Hematopoietic multipotent progenitor cell treated with erythropoietin and hydrocortisone succinate and interleukin-3 and kit ligand, for 8 days (in vitro differentiated cells): ENCODE measurements at places on chromosomes 12 and 14.
A peak's percentile ranks its signal among the peaks of the same experiment; 100 is the strongest.

DNA sequence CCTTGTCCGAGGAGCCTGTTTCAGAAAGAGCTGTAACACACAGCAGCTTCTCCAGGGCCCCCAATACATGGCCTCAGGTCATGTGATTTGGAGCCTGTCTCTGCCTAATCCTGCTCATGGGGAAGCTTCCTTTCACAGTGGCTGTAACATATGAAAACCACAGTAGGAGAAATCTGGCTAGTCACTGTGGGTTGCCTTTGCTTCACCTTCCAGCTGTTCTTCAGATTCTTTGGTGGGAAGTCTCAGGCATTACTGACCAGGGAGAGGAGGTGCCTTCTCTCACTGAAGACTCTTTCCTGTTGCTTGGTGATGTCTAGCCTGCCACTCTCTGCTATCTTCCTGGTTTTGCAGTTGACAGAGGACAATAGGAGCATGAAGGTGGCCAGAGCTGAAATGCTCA is 350.6 kb downstream of the DPF3 start:
- no peak for DNase-seq

GRCh38 chr12:2832550-2833127 is 2.2 kb downstream of the NRIP2 start:
- DNase-seq, result no peak

GRCh38 chr12:57579011-57579410 is 12.0 kb upstream of the PIP4K2C start:
- DNase-seq, result no peak

DNA sequence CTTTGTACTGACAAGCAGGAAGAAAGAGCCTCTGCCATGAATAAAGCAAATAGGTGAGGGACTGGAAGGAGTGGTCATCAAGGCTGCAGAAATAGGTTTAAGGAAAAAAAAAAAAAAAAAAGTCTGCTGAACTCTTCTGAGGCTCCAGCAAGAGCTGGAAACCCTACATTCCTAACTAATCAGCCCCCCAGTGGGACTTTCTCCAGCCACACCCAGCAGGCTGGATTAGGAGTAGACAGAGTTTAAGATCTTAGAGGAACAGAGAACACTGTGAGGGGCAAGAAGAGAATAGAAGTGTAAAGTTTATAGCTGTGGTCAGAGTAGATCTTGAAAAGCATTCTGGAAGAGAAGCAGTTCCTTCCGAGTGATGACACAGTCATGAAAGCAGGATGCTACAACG is 66.4 kb downstream of the ATXN2 start:
- no peak for DNase-seq

DNA sequence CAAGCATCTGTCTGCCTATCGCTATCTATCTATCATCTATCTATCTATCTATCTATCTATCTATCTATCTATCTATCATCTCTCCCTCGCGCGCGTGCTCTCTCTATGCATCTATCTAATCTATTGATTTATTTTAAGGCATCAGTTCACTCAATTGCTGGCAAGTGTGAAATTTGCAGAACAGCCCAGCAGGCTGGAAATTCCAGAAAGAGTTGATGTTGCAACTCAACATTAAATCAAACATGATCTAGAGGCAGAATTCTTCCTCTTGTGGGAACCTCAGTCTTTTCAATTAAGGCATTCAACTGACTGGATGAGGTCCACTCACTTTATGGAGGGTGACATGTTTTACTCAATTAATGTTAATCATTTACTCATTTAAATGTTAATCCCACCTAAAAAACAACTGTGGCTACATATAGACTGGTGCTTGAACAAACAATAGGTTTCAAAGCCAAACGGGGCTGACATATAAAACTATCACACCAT is 1210.8 kb downstream of the GALC start:
- no peak for DNase-seq

DNA sequence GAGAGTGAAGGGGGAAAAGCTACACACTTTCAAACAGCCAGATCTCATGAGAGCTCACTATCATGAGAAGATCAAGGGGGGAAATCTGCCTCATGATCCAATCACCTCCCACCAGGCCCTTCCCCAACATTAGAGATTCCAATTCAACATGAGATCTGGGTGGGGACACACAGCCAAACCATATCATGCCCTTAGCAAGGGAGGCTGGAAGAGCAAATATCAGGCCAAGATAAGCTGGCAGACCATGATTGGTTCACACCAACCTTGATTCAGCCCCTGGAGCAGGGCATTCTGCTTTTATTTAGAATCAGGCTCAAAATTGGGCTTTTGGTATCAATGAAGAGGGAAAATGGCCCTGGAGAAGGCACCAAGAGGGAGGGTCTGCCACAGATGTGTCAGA is 137.4 kb downstream of the PRKCH start:
- DNase-seq, result no peak

- peak; percentile 54 for DNase-seq
Measured at GRCh38 chr14:104650057-104650980, 39.1 kb upstream of the INF2 start.

DNA sequence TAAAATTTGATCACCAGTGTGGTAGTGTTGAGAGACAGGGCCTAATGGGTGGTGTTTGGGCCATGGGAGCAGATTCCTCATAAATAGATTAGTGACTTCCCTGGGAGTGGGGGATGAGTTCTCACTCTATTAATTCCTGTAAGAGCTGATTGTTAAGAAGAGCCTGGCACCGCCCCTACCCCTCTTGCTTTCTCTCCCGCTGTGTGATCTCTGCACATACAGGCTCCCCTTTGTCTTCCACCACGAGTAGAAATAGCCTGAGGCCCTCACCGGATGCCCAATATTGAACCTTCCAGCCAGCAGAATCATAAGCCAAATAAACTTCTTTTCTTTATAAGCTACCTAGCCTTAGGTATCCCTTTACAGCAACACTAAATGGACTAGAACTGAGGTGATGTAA is 31.9 kb upstream of the CAND1 start:
- no peak for DNase-seq

DNA sequence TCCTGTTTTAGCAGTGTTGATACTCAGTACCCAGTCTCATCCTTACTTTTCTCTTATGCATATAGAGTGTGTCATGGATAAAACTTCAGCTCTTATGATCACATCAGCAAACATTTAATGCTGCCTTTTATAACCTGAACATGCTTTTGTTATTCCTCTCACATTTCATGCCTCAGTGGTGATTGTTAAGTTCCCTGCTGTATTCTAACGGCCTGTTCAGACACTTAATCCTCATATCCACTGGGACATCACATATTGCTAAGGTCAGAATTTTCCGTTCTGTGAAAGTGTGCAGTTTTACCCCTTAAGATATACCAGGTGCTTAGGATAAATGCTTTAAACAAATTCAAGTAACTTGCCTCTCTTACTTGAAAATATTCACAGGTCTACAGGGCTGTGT is 268.7 kb upstream of the SEL1L start:
- DNase-seq, result no peak

DNA sequence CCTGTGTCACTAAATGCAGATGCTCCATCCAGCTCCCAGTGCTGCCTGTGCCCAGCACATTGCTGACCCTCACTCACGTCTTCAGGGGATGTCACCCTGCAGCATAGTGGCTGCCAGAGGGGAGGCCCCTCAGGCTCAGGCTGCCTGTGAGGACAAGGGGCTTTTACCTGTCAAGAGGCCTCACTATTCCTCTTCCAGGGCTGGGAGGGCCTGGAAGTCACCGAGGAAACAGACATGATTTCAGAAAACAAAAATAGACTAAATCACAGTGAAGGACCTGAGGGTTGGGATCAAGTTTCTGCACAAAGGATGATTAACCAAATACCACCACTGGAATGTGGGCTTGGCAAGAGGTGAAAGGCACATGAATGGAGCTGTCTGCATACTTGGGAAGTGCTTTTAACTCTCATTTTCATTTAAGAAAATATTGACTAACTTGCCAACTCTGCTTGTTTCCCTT is 1202.3 kb downstream of the BCL11B start:
- DNase-seq, result no peak

- DNase-seq, result peak; percentile 7
Measured at GRCh38 chr12:50221228-50222008, 54.2 kb upstream of the CERS5 start.

DNA sequence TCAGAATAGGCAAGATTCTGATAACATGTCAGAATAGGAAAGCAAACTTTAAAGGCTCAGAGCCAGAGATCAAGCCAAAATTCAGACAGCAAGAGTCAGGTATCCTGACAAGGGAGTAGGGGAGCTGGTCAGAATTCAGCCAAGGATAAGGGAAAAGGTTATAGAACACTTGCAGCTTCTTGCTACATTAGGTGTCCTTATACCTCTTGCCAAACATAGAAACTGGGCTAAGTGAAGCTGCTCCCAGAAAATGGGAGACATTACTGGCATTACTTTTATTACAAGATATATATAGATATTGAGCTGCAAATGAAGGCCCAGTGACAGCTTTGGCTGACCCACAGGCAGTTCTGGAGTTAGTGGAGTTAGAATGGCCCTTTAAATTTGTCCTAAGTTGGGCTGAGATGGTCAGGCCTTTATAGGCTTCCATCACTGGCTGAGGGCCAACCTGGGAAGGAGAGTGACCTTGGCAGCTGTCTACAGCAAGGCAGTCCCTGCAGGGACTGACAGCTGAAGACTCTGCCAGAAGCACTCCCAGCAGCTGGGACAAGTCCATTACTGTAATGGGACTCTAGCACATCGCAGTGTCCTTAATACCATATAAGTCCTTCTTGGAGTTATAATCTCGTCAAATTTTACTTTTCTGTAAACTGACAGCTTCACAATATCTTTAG is 83.0 kb downstream of the LRRC9 start:
- DNase-seq, result no peak

GRCh38 chr12:114508529-114509129 is 102.7 kb upstream of the TBX5 start:
- peak; percentile 70 for DNase-seq

- DNase-seq, result no peak
Measured at GRCh38 chr12:115872919-115873357, 404.6 kb downstream of the MED13L start.

DNA sequence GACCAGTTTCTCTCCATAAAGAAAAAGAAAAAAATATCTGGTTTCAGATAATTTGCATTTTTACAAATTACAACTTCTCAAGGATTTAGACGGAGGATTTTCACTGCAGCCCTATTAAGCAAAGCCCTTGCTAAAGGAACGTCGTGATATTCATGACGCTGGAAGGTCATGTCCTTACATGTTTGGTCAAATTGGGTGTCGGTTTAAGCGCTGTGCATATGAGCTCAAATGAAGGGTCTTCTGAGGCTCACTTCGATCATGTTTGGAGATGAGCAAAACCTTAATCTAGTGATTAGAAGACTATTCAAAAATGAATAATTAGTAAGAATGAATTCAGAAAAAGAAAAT is 67.3 kb upstream of the USP15 start:
- DNase-seq, result no peak

DNA sequence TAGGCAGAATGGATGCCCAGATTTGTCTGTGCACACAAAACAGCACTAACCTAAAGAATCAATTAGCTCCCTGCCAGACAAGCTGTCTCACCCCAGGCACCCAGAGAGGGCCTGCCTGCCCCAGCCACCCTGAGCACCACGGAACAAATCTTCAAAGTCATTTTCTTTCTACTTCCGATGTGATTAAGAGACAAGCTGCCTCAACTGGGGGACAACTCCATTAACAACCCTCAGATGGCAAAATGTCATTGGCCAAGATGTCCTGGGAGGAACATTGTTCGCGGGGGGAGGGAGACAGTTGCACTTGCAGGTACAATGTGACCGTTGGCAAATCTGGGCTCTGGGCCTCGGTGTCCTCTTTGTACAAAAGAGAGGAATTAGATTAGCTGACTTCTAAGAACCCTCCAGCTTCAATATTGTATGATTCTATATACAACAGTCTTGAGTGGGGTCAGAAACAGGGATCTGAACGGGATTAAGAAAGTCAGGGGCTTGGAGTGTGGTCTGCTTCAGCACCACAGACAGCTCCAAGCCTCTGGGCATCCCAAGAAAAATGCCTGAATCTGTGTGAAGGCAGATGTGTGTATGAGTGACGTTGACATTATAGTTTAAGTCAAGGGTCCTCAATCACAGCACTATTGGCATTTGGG is 42.8 kb upstream of the CMKLR1 start:
- DNase-seq, result no peak
